Retina (tissue), 1 donor: ENCODE measurements at places on chromosomes 13 and 19.

GRCh38 chr19:46618670-46619231 is 6.1 kb downstream of the PTGIR start:
- no peak for DNase-seq

- no peak for DNase-seq
Measured at GRCh38 chr19:5452594-5453565, 2.3 kb upstream of the ZNRF4 start.

GRCh38 chr19:29454109-29454508 is 71.7 kb upstream of the VSTM2B start:
- DNase-seq: no peak

- DNase-seq: no peak
Measured at GRCh38 chr19:40005691-40006272, 8.9 kb downstream of the ZNF546 start.
